ENCODE measurements at places on chromosomes 4 and X.
A peak's percentile ranks its signal among the peaks of the same experiment; 100 is the strongest.

DNA sequence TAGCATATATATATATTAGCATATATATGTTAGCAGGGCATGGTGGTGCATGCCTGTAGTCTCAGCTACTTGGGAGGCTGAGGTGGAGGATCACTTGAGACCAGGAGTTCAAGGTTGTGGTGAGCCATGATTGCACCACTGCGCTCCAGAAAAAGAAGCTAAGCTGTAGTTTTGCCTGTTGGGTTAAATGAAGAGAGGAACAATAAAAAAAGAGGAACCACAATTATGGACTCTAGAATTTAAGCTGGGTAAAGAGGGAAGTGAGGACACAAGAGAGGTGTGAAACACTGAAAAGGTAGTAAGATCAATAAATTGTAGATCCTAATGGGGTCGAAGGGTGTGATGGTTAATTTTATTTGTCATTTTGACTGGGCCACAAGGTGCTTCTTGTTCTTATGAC, 40.5 kb upstream of the HSD17B10 start:
- DNase-seq, result no peak

DNA sequence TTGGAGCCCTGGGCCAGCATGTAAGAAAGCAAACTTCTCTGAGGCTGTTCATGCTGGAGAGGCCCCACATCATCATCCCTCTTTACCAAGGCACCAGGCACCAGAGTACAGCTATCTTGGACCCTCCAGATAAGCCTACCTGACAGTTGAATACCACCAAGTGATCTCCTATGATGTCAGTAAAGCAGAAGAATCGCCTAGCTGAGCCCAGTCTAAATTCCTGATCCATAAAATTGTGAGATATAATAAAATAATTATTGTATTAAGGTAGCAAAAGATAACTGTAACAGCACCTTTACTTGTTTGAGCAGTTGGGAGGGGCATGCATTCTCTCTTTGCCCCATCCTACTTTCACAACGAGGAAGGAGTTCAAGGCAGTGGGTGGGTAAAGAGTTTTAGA, 2.9 kb upstream of the UCP1 start:
- no peak for DNase-seq

GRCh38 chr4:89196745-89197144, 85.4 kb downstream of the TIGD2 start:
- DNase-seq, result no peak

DNA sequence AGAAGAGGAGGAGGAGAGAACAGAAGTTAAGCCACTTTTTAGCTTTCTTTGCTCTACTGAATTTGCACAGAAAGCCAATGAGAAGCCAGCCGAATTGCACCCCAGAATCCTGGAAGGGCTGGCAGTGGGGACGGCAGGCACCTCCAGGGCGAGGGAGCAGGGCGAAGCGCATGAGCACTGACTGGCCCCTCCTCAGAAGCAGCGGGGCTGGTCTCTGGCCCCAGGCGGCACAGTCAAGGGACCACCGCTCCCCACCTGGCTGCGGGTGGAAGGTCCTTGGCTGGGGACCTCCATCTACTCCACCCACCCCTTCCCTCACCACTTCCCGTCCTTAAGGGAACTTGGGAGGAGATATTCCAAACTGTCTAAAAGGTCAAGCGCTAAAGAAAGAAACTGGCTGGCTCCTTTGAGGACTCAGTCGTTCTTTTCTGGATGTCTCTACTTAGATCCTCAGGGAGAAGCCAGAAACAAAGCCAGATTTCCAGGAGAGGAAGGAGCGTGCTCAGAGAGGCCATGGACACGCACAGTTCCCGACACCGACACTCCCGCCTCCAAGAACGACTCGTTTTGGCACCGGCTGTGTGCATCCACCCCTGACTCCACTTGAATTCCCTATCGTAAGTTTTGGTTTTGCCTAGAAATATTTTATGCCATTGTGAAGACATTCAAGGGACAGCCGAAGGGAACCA, 59.5 kb upstream of the CRMP1 start:
- no peak for DNase-seq

GRCh38 chrX:129572422-129572821, 32.4 kb downstream of the OCRL start:
- no peak for DNase-seq

DNA sequence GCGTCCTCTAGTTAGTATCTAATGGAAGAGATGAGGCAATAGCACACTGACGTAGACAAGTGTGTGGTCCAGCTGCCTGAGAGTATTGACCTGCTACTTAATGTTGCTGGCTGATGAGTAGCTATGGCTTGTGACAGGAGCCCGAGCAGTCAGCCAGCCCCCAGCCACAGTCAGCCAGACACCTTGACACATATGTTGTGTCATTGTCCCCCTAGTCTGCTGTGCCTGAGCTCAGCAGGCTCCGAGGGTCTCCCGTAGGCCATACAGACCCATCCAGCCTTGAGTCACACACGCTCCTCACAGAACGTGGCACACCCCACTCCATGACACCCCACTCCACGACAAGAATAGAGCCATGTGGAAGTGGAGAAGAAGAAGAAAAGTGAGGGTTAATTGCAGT, 362.1 kb downstream of the UNC5C start:
- DNase-seq, result no peak

DNA sequence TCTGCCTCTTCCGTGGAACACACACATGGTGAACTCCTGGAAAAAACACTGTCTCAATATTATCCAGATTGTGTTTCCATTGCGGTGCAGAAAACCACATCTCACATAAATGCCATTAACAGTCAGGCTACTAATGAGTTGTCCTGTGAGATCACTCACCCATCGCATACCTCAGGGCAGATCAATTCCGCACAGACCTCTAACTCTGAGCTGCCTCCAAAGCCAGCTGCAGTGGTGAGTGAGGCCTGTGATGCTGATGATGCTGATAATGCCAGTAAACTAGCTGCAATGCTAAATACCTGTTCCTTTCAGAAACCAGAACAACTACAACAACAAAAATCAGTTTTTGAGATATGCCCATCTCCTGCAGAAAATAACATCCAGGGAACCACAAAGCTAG, 87.9 kb downstream of the TET2 start:
- no peak for DNase-seq

GRCh38 chr4:184814686-184815045, 11.1 kb downstream of the ACSL1 start:
- DNase-seq, result no peak

DNA sequence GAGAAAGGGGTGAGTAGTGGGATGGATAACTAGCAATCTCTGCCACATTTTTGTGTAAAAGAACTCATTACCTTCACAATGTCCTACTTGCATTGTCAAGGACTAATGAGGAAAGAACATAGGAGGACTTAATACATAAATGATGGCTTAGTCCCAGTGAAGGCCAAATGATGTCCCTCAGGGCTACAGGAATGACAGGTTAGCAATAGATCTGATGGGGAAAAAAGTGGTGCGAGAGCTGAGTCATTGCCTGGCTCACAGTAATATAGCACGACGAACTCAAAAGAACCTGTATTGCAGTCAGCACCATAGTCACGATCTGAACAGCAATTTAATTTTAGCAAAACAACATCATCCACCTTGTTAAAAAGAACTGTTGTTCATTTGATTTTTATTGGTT, 70.9 kb upstream of the ARHGAP36 start:
- no peak for DNase-seq

DNA sequence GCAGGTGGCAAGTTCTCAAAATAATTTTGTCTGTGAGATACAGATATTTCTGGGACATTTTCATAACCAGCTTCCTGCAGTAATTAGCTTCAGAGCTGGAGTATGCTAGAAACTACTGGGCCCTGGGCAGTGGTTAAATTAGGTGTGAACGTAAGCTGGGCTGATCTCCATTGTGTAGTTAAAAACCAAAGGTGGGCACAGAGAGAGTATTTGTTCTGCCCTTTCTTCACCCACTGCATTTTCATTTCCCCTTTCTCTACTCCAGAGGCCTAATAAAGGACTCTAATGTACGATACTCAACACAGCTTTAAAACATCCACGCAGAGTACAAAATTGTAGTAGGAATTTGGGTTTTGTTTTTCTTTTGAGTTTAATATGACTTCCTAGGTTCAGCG, 252.7 kb downstream of the SPRY1 start:
- no peak for DNase-seq

GRCh38 chr4:183903021-183903760, 1.9 kb upstream of the STOX2 start:
- no peak for DNase-seq

- DNase-seq, result no peak
Observed at GRCh38 chrX:3393581-3394111, 47.2 kb upstream of the MXRA5 start.

DNA sequence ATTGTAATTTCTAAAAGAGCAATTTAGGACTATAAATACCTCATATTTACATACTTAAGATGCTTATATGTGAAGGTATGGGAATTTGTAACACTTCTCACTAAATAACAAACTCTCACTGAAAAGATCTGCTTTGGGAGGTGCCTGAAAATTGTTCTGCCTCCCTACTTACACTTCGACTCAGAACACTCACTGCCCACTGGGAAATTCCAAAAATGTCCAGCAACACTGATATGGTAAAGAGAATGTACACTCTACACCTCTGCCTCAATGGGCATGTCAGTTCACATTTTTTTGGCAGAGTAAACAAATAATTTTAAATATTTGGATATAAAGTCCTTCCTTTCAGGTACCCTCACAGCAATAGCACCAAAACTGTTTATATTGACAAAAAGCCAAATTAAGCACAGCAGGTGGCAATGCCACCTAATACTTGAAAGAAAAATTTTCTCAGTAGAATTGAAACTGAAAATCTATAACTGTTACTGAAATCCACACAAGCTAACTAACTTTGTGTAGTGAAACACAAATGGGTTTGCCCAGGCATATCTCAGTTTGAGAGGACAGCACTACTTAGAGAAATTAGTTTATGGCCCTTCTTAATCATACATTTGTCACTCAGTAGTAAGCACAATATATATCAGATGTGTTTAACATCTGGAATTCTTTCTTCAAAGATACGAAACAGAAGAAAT, 67.1 kb downstream of the PRDM5 start:
- no peak for DNase-seq

GRCh38 chrX:108732630-108733321, 3.6 kb downstream of the IRS4 start:
- no peak for DNase-seq

- no peak for DNase-seq
Observed at GRCh38 chrX:70292788-70293187, 2.9 kb downstream of the KIF4A start.

- no peak for DNase-seq
Observed at GRCh38 chr4:152817331-152817730, 37.6 kb downstream of the ARFIP1 start.

DNA sequence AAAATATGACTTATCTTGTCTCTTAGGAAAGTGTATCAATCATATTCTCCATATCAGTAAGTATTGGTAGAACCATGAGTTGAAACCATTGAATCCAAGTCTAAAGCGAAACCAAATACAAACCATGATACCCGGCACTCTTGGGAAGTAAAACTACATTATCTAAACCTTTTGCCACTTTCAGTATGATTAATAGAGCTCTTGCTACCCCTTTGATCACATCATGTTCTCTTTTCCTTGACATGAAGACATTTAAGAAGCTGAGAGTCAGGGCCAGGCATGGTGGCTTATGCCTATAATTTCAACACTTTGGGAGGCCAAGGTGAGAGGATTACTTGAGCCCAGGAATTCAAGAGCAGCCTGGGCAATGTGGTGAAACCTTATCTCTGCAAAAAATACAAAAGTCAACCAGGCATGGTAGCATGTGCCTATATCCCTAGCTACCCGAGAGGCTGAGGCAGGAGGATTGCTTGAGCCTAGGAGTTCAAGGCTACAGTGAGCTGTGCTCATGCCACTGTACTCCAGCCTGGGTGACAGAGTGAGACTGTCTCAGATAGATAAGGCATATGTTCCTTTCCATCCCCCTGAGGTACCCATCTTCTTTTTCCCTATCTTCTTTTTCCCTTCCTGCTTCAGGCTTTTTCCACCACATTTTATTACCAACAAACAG, 45.4 kb downstream of the CEP135 start:
- DNase-seq, result peak; percentile 4

GRCh38 chr4:43410636-43411035, 518.1 kb downstream of the GRXCR1 start:
- no peak for DNase-seq

- no peak for DNase-seq
Observed at GRCh38 chr4:61657016-61657415, 456.9 kb downstream of the ADGRL3 start.

- no peak for DNase-seq
Observed at GRCh38 chr4:82777857-82778525, 20.6 kb downstream of the SCD5 start.

DNA sequence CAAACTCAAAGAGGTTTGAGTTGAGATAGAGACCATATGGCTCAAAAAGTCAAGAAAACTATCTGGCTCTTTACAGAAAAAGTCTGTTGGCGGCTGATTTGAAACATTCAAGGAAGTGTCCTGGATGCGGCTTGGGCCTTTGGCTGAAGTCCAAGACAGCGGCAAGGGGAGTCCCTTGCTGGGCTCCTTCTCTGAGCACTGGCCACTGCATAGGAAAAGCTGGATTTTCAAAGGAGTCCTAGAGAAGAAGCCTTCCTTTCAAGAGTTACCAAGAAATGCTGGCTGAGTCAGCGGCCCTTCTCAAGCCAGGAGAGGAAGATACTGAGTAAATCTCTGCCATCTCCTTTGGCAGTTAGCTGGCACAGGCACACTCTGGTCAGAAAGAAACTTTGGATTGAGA, 12.1 kb downstream of the APLN start:
- DNase-seq, result no peak

- no peak for DNase-seq
Observed at GRCh38 chrX:132173647-132174046, 45.6 kb downstream of the RAP2C start.

- DNase-seq, result no peak
Observed at GRCh38 chr4:6671648-6672047, 22.0 kb upstream of the S100P start.

DNA sequence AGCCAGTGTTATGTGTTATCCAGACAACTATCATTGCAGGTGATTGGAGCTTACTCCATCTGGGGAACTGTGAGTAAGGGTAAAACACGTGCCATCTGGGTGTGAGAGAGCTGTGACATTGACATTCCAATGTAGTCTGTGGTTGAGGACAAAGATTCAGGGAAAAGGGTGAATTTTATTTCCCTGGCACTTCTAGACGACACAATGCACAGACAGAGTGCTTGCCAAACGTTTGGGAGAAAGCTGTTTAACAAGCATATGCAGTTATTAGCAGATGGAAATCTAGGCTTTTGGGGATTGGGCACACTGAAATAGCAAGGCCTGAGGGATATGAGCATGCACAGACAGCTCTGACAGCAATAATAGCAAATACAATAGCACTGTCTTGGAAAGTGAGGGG, 21.3 kb upstream of the CTSO start:
- DNase-seq, result no peak

GRCh38 chr4:19924761-19925160, 326.9 kb upstream of the SLIT2 start:
- DNase-seq, result no peak

Data from stimulated activated CD4-positive, alpha-beta T cell treated with anti-CD3 and anti-CD28 coated beads, Interleukin-1b, Interleukin-23, amount 100 ng/mL, for 48 hours (primary cell).